ENCODE measurements at places on chromosomes 6 and 20.

- DNase-seq = peak; percentile 98
Observed at GRCh38 chr6:7188492-7188891, 80.7 kb downstream of the RREB1 start.

GRCh38 chr6:133504761-133505160, 263.6 kb downstream of the EYA4 start:
- DNase-seq = no peak

- DNase-seq = no peak
Observed at GRCh38 chr20:1696521-1697209, 39.1 kb upstream of the SIRPG start.

GRCh38 chr6:163730246-163731210, 316.0 kb downstream of the QKI start:
- no peak for DNase-seq

DNA sequence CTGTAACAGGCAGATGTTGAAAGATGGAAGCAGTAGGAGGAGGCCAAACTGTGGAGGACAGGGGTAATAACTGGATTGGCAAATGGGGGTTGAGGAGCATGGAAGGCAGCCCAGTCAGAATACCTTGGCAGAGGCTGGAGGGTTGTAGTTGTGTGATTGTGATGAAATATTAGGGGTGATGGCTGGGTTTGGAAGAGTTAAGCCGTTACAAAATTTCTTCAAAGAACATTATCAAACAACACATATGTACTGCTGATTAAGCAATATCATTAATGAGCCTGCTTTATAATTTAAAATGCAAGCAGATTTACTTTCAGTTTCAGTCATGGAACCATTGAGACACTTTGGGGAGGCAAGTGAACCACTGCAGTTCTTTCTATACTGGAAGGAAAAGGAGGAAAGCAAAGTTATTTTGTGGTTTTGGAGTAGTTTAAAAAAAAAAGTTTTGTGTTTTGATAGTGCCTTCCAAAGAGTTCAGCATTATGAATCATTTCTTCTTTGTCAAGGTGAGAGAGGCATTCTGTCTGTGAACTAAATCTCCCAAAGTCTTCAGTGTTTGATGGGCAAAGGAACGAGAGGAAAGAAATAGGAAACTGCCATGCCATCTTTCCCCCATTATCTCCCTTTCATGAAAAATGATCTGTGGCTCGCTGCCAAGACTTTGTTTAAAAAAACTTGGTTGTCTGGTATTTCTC, 20.7 kb downstream of the FOXO3 start:
- peak; percentile 41 for DNase-seq

DNA sequence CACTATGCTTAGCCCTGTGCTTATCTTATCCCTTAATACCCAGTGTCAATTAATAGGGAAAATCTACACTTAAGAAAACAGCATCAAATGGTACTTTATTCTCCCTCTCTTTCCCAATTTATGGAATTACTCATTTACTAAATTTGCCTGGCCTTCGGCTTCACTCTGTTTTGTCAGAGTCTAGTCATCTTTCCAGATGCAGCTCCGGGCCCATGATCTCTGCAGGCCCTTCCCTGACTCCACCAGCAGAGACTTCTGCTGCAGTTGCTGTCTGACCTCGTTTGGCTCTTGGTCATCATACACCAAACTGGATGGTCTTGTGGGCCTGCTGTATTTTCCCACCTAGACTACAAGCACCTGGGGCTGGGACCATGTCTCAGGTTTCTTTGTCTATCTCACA, 27.4 kb downstream of the MRS2 start:
- no peak for DNase-seq

GRCh38 chr6:35719830-35720733, 16.8 kb upstream of the ARMC12 start:
- DNase-seq = peak; percentile 97

GRCh38 chr6:157629220-157629619, 193.8 kb upstream of the SNX9 start:
- DNase-seq = peak; percentile 36

GRCh38 chr20:31681769-31682168, 40.9 kb downstream of the BCL2L1 start:
- no peak for DNase-seq

DNA sequence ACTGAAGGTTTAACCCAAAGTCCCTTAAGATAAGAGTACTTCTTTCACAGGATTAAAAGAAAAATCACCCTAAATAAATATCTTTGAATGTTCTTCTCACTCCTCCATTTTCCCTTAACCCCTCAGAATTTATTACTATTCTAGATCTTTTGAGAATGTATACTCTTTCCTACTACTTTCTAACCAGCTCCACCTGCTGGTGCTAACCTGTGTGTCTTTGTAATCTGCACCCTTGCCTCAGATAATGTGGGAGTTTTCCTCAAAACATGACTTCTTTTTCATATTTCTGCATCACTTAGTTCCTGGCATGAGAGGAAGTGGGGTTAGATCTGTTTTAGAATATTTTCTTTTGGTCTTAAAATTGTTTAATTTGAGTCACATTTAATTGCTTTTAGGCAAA, 394.2 kb downstream of the BMP2 start:
- DNase-seq = no peak

GRCh38 chr6:110614106-110614505, 137.7 kb upstream of the SLC22A16 start:
- no peak for DNase-seq

- no peak for DNase-seq
Observed at GRCh38 chr6:137106183-137106582, 61.4 kb upstream of the IL20RA start.

DNA sequence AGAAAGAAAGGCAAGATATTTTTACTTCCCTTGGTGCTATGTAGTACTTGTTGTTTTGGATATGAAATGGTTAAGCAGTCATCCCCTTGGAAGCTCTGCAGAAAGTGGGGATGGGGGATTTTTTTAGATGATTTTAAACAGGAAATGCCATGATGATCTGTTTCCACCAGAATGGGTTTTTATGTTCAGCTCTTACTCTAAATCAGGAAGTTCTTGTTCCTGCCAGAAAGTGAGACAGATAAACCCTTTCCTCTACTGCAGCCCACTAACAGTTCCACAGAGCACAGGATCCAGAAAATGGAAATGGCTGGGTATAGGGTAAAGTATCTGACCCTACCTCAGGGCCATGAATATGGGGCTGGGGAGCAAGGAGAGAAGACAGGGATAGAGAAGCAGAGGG, 32.1 kb upstream of the PPP1R3G start:
- peak; percentile 56 for DNase-seq

GRCh38 chr6:123940551-123940950, 136.9 kb downstream of the NKAIN2 start:
- no peak for DNase-seq

DNA sequence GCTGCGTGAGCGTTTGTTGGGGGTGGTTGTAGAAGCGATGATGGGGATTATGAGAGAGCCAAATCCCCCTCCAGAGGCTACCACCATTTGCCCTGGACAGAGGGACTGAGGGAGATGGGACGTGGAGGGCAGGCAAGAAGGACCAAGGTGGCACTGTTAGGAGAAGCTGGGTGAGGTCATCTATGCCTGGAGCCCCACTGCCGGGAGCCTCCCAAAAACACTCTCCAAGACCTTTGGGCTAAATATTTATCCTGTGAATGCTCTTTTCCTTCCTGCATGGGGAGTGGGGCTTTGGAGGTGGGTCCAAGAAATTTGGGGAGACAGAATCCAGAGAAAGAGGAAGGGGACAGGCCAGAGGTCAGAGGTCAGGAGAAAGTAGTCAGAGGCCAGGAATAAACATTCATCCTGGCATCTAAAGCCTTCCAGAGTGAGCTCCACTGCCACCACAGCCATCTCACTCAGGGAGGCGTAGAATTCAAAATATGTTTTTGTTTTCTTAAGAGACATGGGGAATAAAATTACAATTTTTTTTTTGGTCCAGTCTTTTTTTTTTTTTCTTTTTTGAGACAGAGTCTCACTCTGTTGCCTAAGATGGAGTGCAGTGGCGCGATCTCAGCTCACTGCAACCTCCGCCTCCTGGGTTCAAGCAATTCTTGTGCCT, 17.8 kb upstream of the PTGIS start:
- no peak for DNase-seq

DNA sequence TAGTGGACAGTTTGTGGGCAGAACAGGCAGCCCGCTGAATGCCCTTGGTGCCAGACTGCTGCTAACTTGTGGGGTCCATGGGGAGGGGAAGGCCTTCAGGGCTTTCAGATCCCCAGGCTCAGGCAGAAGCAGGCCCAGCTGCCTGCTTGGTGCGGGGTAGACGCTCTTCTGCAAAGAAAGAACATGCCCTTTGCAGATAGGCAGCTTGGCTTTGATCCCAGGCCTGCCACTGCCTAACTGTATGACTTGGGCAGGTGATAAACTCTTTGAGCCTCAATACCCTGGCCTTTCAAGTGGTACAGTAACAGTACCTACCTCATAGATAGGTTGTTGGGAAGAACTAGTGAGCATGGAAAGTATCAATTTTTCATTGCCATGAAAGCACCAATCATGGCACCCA, 28.4 kb downstream of the CHMP4B start:
- no peak for DNase-seq

DNA sequence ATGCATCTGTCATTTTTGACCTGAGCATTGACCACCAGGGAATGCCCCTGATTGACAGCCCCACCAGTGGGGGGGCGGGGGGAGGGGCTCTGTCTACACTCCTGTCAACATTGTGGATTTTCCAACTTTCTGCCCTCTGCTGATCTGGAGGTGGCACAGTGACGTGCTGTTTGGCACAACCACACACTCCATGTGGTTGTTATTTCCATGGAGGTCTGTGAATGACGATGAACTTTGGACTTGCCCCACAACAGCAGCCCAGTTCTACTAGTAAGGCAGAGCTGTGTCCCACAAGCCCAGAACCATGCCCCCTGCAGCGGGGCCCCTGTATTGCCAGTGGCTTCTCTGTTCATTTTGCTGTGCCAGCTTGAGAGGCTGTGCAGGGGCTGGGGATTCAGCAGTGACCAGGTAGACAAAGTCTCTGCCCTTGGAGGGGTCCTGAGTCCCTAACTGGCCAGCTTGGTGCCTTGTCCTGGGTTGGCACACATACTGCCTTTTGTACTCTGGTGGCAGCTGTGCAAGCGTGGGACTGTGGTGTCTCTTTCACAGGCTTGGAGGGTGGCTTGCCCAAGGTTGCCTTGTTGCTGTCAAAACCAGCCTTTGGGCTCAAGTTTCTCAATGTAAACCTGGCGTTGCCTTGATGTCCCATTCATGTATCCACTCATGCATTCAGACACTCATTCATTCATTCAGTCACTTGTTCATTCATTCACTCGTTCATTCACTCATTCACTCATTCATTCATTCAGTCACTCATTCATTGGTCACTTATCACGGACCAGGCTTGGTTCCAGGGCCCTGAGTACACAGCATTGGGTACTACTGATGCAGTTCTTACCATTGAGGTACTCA, 108.5 kb downstream of the SYCP2 start:
- DNase-seq = no peak

DNA sequence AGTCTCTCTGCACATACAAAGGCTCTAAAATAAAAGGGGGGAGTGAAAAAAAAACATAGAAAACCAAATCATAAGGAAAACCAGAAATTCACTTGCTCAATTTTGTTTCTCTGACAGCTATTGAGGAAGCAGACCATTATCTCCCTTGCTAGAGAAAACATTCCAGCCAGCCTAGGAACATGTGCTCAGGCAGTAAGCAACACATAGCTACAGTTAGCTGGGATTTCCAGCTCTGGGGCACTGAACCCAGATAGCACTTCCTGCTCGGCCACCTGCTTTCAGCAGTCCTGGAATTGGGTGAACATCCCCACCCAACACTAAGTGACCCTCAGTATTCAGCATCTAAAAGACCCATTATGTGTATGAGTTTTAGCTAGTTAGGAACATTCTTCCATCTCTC, 61.3 kb downstream of the TNFRSF21 start:
- DNase-seq = no peak

- no peak for DNase-seq
Observed at GRCh38 chr6:149336609-149336928, 19.1 kb downstream of the TAB2 start.

DNA sequence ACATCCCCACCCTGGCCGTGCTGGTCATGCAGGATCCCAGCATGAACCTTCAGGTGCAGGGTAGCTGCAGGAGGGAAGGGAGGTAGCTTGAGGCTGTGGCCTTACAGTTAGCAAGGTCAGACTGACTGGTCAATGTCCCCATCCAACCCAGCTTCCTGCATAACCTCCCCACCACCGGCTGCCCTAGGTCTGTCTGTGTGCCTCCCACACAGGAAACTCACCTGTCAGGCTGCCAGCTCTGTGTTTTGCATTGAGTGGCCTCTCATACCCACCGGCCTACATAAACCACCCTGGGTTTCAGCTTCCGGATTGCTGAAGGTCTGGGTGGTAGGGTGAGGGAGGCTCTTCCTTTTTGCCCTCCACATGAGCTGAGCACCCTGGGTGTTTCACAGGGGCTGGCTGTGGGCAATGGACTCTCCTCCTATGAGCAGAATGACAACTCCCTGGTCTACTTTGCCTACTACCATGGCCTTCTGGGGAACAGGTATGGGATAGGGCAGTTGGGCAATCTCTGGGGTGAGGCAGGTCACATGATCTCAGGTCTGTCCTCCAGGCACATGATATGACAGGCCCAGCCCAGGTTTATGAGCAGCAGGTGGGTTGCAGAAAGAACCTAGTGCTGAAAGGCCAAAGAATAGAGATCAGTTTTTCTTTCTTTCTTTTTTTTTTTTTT, 1.8 kb downstream of the CTSA start:
- no peak for DNase-seq

- no peak for DNase-seq
Observed at GRCh38 chr6:158837684-158838625, 18.8 kb upstream of the EZR start.

DNA sequence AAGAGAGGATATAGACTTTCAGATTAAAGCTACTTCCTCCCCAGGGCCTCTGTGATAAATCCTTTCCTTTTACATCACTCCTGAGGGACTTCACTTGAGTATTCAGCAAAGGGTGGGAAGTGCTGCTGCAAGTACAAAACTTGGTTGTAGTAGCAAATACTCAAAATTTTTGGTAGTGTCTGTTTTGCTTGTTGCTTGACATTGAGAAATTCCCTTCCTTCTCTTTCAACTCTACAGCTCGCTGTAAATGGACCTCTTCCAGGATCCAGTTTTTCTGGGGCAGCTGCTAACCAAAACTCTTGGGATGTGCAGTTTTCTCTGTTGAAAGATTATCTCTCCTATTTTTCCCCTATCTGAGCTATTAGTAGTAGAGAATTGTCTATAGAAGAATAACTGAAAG, 472.0 kb downstream of the CD109 start:
- no peak for DNase-seq

- DNase-seq = peak; percentile 34
Observed at GRCh38 chr6:154304191-154304590, 52.4 kb downstream of the IPCEF1 start.

GRCh38 chr6:166153966-166154365, 13.7 kb downstream of the TBXT start:
- DNase-seq = no peak

- no peak for DNase-seq
Observed at GRCh38 chr6:89582669-89583325, 55.8 kb downstream of the LYRM2 start.

GRCh38 chr6:131754715-131755567, 44.1 kb upstream of the CTAGE9 start:
- DNase-seq = no peak

DNA sequence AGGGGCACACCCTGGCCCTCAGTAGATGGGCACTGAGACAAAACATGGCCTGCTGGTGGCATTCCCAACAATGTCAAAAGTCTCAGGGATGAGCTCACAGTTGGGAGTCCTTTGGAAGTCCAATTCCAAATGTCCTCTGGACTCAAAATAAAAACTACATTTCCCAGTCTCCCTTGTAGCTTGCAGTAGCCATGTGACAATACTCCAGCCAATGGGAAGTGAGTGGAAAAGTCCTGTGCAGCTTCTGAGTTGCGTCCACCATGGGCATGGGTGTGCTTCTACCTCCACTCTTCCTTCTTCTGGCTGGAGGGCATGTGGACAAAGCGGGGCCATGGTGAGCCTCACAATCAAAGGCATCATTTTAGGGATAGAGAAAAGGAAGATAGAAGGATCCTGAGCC, 5.8 kb upstream of the ADAM33 start:
- no peak for DNase-seq

All from suppressor macrophage treated with lipopolysaccharide for 1 hour (primary cell).